ENCODE measurements at places on chromosomes 7 and 10.

GRCh38 chr7:97218767-97219166, 101.3 kb downstream of the SDHAF3 start:
- DNase-seq = no peak

GRCh38 chr10:132743925-132744490, 41.9 kb downstream of the NKX6-2 start:
- DNase-seq = no peak

GRCh38 chr7:15015545-15016314, 113.2 kb upstream of the DGKB start:
- DNase-seq = peak; percentile 20

DNA sequence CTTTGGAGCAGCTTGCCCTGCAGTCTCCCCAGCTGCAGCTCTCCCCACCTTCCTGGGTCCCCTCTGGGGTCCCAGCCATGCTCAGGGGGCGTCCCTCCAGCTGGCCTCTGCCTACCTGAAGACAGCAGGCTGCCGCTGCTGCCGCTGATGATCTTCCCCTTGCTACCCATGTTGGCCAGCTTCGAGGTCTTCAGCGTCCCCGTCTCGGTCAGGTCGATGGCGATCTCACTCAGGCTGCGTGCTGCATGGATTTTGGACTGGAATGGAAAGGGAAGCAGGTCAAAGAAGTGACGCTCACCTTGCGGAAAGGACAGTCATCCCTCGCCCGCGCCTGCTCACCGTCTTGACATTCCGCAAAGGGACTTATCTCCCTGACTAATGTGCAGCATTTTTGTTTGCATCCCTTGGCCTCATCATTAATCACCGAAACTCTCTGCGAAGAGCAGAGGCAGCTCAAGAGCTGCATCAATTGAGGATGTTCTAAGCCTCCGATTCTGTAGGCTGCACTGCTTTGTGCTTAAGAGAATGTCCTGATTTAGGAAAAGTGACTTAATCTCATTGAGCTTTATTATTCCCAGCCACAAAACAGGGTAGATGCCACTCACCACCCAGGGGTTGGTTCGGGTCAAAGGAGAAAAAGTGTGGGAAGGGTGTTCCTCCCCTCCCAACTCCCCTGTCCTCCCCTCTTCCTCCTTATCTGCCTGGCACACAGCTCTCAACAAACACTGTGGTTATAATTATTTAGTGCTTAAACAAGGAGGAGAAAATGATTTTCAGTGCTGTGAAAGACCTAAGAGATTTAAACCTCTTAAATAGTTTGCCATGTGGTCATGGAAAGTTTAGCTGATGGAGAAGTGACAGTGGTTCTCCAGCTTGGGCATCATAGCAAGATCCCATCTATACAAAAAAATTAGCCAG, 107.3 kb downstream of the PRPF18 start:
- no peak for DNase-seq

DNA sequence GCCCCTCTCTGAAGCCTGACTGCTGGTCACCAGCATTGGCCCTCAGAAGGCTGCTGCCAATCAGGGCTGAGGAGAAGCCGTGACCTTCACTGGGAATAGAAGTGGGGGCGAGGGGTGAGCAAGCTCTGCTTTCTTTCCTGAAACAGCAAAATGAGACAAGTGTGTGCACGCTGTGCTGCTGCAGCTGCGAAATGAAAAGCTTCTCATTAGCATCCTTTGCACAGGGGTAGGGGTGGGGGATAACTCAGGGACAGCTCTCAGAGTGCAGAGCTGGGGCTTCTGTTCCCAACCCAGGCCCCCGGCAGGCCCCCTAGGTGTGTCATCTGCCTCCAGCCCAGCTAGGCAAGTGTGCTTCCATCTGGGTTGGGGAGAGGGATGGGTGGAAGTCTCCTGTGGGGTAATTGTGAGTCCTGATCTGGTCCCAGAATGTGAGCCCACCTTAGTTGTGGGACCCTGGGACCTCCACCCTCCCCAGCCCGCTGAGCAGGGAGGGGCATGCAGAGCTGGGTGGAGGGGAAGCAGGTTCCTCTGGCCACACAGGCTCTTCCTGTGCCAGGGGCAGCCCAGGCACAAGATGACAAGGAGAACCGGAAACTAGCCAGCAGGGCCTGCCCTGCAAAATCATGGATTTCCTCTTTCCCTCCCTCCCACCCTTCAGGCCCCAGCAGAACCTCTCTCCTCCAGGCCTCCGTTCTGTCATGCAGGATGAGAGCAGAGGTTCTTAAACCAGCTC, 22.2 kb downstream of the ZNF467 start:
- DNase-seq = no peak
